ENCODE measurements at places on chromosomes 3 and 15. TPM values are rescaled to one million over a fixed set of nuclear protein-coding genes. Genes with fewer than 3 reads are reported as not detected.

GOLGA6L1 gene
- 1.7 TPM for total RNA-seq

CHDH gene
- 28.1 TPM for total RNA-seq

ZNF860 gene
- total RNA-seq: 4.0 TPM

FBXW12 gene
- total RNA-seq: 0.81 TPM

PRTG gene
- total RNA-seq: 29.7 TPM

MASP1 gene
- 2.8 TPM for total RNA-seq

DNA sequence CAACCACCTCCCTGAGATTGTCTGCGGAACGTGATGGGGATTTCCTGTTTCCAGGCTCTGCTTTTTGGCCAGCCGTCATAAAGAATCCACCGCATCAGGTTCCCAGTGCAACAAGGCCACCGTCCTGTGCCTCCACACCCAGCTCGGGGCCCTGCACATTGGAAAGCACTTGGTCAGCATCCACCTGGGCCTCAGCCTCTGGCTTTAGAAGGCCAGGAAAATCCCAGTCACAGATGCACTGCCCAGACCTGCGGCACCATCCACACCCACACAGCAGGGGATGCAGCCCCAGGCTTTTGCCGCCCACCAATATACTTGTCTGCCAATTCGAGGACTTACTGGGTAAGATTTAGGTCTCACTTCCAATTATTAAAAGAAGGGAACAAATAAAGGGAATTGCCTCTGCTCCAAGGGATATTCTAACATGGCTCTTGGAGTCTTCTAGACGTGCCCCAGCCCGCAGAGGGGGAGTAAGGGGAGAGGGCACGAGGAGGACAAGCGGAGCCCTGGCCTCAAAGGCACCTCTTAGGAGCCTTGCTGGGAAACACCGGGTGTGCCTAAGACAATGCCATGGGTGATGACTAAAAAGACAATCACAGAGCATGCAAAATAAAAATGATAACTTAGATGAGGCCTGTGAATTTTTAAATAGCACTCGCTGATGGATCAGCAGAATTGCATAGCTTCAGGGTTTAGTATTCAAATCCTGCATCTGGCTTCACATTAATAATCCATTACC, 169.2 kb downstream of the FOXP1 start:
- no peak overlapping the region for H3K4me3 ChIP-seq
- H3K27me3 ChIP-seq: no peaks in the 10 kb centered on the region
- no peak overlapping the region for H3K27ac ChIP-seq
- DNase-seq: no peak

DNA sequence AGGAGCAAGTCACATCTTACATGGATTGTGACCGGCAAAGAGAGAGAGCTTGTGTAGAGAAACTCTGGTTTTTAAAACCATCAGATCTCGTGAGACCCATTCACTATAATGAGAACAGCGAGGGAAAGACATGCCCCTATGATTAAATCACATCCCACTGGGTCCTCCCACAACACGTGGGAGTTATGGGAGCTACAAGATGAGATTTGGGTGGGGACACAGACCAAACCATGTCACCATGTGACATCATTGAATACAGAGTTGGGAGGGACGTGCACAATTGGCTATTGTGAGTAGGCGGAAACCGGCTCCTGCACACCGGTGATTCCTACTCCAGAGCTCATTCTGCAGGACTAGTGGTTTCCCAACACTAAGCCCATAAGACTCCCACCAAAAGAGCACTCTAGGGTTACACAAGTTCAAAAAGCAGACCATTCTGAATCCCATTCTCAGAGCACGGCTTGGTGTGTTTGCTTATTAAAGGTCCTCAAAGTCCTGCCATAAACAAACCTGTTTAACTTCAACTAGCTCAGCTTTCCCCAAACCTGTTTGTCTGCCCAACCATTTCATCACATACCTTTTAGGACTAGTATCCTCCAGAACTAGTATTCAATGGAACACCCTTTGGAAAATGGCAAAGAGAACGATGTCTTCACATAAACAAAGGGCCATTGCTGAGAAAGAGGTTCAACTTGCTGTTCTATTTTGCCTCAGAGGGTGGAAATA, 167.6 kb downstream of the TLE3 start:
- no peaks in the 10 kb centered on the region for H3K4me1 ChIP-seq
- no peaks in the 10 kb centered on the region for H3K27me3 ChIP-seq
- H3K27ac ChIP-seq: no peak overlapping the region
- H3K36me3 ChIP-seq: no peaks in the 10 kb centered on the region
- no peak overlapping the region for H3K4me3 ChIP-seq

- H3K27me3 ChIP-seq: no peaks in the 10 kb centered on the region
- H3K36me3 ChIP-seq: no peaks in the 10 kb centered on the region
- no peak overlapping the region for H3K27ac ChIP-seq
- DNase-seq: no peak
- H3K4me1 ChIP-seq: no peaks in the 10 kb centered on the region
- H3K4me3 ChIP-seq: no peak overlapping the region
Observed at GRCh38 chr3:49900491-49901153, 3.1 kb downstream of the MST1R start.

DNA sequence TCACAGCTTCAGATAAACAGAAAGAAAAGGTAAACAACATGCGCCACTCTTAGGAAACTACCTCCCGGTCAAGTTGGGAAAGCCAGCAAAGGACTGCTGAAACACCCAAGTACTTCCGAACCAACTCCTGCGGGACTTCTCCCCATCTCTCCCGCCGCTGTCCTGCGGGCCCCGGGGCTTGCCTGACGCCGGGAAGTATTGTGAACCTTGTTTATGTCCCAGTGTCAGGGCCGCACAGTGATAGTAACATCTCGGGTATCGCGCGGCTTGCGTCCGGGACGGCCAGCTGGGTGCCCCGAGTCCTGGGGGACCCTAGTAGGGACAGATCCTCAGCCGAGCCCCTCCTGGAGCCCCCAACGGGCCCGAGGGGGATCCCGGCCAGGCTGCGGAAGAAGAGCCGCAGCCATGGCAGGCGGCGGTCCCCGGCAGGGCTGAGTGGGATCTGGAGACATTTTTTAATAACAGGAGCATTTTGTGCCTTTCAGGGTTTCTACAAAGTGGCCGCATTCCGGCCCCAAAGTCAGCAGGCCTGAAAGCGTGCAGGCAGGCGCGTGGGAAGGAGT, 756 bp downstream of the CLPX start:
- H3K36me3 ChIP-seq: no peaks in the 10 kb centered on the region
- no peaks in the 10 kb centered on the region for H3K27me3 ChIP-seq
- peak overlapping the region; percentile 92 for H3K27ac ChIP-seq
- H3K4me1 ChIP-seq: peaks cover 9% of the 10 kb centered on the region

DNA sequence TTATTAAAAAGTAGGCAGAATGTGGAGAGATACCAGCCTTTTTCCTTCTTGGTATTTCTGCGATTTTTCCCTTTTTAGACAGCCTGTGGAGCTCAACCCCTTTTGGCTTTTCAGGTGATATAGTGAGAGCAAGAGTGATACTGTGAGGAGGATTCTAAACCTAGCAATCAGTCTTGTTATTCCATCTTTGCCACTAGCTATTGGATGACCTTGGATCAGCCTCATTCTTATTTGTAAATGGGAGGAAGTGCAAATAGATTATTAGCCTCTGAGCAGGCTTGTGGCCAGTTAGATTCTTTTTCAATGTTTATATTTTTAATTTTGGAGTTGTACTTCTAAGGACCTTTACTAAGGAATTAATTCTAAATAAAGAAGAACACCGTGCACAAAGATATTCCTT, 34.0 kb downstream of the IQGAP1 start:
- H3K36me3 ChIP-seq: no peaks in the 10 kb centered on the region
- H3K4me1 ChIP-seq: peaks cover 26% of the 10 kb centered on the region
- no peak overlapping the region for H3K27ac ChIP-seq

- peaks cover 4% of the 10 kb centered on the region for H3K4me1 ChIP-seq
- H3K4me3 ChIP-seq: peak overlapping the region; percentile 44
- no peaks in the 10 kb centered on the region for H3K36me3 ChIP-seq
Observed at GRCh38 chr15:85168642-85169173, 187.1 kb downstream of the PDE8A start.

- H3K27me3 ChIP-seq: no peaks in the 10 kb centered on the region
- no peak overlapping the region for H3K27ac ChIP-seq
- H3K36me3 ChIP-seq: no peaks in the 10 kb centered on the region
- no peak overlapping the region for H3K4me3 ChIP-seq
Observed at GRCh38 chr3:159486580-159486979, 502.1 kb upstream of the IL12A start.

DNA sequence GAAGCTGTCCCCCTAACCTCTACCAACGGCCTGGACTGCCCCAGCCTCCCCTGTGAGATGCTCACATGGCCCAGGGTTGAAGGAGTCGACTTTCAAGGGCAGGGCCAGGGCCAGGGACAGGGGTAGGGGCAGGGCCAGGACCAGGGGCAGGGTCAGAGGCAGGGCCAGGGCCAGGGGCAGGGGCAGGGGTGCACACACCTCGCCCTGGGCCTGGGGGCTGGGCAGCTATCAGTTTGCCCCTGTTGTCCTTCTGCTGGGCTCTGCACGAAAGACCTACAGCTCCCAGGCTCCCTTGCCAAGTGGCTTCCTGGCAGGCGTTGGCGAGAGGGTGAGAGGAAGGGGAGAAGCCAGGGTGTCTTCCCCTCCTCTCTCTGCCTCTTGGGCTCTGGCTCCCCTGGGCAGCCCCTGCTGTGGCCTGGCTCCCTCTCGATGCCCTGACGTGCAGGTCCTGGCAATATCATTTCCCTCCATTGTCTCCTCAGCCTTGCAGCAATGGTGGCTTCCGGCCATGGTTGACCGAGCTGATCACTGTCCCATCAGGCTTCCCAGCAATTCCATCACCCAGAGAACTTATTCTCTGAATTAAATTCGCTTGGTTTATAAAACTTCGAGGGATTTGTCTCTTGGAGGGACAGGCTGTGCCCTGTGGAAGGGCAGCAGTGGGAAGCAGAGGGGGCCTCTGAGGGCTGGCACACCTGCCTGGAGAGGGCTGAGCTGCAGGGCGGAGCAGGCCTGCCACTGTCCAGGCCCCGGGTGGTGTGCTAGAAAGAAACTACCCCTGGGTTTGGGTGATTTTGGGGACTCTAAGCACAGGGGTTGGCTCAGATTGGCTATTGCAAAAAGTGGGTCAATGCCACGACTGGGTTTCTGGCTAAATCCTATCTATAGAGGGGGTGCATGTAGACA, 13.9 kb downstream of the PRR23E start:
- no peaks in the 10 kb centered on the region for H3K27me3 ChIP-seq
- no peak overlapping the region for H3K27ac ChIP-seq
- H3K4me1 ChIP-seq: no peaks in the 10 kb centered on the region
- DNase-seq: no peak
- H3K36me3 ChIP-seq: no peaks in the 10 kb centered on the region

- H3K27me3 ChIP-seq: no peaks in the 10 kb centered on the region
- DNase-seq: peak; percentile 78
- peak within 1 kb of the TSS; percentile 73 for H3K4me3 ChIP-seq
- peak within 1 kb of the TSS; percentile 84 for H3K27ac ChIP-seq
Observed at GRCh38 chr15:78811124-78811824, at the start of gene ADAMTS7. Gene ADAMTS7, minus strand, starts transcription at chr15:78811464. Its CDS starts 244 bp downstream, at chr15:78811220.

DNA sequence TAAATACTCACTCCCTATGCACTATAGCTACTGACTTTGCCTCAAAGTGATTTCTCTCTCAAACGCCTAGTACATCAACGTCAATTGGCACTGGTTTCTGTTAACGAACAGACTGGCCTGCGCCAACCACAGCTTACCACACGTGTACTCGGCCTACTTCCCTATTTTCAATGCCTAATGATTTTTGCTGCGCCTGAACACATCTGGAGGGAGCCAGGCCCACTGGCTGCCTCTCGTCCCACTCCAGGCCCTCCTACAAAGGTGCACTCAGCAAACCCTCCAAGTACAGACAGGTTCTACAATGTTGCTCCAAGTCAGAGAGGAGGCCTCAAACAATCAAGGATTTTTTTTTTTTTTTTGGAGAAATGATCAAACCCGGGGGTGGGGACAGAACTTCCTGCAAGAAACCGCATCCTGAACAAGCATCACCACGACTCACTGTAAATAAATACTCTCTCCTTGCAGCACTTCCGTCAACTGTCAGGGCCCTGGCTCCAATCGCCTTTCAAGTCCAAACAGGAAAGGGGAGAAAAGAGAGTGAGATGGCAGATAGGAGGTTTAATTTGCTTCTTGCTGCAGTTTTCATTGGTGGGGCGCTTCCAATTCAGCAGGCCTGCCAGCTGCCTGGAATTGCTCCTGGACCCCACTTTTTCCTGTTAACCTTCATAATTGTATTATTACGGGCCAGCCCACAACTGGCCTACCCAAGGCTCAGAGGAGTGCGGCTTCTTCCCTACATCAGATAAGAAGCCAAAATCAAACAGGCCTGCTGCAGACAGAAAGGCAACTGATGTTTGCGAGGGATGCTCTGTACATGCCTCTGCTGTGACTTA, 139.3 kb downstream of the FOXP1 start:
- DNase-seq: peak; percentile 43
- H3K36me3 ChIP-seq: no peaks in the 10 kb centered on the region
- H3K4me1 ChIP-seq: no peaks in the 10 kb centered on the region
- H3K27me3 ChIP-seq: no peaks in the 10 kb centered on the region

DNA sequence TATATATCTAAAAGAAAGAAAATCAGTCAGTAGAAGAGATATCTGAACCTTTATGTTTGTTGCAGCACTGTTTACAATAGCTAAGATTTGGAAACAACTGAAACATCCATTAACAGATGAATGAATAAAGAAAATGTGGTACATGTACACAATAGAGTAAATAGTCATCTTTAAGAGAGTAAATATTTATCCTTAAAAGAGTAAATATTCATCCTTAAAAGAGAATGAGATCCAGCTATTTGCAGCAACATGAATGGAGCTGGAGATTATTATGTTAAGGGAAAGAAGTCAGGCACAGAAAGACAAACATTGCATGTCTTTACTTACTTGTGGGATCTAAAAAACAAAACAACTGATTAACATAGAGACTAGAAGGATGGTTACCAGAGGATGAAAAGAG, 197.0 kb upstream of the CBLB start:
- no peak overlapping the region for H3K27ac ChIP-seq
- H3K27me3 ChIP-seq: no peaks in the 10 kb centered on the region
- DNase-seq: no peak
- H3K36me3 ChIP-seq: no peaks in the 10 kb centered on the region

- peak; percentile 77 for DNase-seq
- no peak overlapping the region for H3K4me3 ChIP-seq
- H3K4me1 ChIP-seq: no peaks in the 10 kb centered on the region
Observed at GRCh38 chr15:85485956-85486567, 105.7 kb downstream of the AKAP13 start.
